Calu3 (cell line): ENCODE measurements at places on chromosomes 11 and 22. TPM values are rescaled to one million over a fixed set of nuclear protein-coding genes. Genes with fewer than 3 reads are reported as not detected.

Gene ZNHIT2
- total RNA-seq = 13.2 and 17.2 TPM in 2 replicates

Gene ASPHD2
- total RNA-seq = 0.40 and 0.71 TPM in 2 replicates

Gene MRGPRF
- total RNA-seq = 0.14 and 0.15 TPM in 2 replicates

Gene FAM180B
- total RNA-seq = not detected in 2 replicates

Gene OR5AN1
- total RNA-seq = not detected in 2 replicates

Gene TPST2
- 11.4 and 11.8 TPM in 2 replicates for total RNA-seq

Gene UPK3A
- total RNA-seq = not detected in 2 replicates

Gene CDC45
- total RNA-seq = 45.0 and 52.8 TPM in 2 replicates

Gene KRTAP5-2
- total RNA-seq = not detected in 2 replicates

DNA sequence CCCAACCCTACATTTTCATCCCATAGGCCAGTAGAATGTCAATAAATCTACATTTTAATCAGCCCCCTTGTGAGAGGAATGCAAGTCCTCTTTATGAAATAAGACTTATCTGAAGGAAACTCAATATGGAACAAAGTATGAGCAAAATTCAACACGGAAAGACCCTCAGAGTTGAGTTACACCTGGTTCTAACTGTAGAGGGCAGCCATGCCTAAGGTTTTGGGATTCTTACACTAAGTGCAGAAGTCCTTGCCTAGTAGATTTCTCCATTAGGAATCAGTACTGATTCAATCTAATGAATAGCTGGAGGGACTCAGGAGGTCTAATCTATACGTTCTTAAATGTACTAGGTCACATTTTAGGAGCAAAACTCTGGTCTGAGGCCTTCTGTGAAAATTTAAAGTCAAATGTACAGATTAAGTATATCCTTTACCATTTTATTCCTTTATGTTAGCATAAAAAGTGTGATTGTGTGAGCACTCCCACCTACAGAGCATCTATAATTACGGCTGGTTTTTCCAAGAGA, 904.5 kb downstream of the DLG2 start:
- DNase-seq = no peak

- no peak for DNase-seq
Observed at GRCh38 chr11:48011798-48012391, 31.5 kb downstream of the PTPRJ start.

DNA sequence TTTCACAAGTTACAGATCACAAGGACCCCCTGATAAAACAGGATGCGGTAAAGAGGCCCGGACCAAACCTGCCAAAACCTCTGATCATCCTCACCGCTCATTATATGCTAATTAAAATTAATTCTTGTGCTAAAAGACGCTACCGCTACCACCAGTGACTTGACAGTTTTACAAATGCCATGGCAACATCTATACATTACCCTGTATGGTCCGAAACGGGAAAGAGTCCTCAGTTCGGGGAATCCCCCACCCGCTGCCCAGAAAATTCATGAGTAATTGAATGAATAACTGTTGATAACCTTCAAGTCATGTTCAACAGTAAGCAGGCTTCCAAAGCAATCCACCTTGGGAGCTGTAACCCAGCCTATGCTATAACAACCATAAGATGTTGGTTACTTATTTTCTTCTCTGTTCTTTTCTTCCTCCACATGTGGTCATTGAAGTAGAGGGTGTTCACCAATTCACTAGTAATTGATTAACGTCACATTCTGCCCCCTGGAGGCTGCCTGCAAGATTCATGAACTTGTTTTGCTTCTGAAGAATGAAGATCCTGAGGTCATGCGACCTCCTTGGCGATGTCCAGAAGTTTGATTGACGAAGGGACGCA, 20.6 kb downstream of the APOBEC3H start:
- peak; percentile 81 for DNase-seq

DNA sequence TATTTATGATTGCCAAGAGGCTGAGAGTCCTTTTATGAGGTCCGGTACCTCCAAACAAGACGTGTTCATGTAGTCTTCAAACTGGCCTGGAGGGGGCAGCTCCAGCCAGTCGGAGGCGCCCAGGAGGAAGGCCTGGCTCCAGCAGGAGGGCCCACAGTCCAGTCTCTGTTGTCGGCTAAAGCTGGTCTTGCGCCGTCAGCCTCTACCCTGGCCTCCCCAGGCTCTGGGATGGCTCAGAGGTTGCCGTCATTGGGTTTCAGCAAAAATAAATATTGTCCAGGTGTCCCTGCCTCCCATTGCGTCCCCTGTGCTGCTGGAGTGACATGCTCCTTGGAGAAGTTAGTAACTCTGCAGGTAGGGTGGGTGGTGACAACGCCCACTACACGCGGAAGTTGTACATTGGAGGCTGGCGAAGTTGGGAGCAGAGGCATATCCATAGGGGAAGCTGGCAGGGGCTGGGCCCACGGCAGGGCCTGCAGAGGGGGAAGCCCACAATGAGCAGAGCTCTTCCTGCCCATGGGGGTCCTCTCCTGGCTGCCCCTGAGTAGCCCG, 1.0 kb upstream of the SLC25A1 start:
- DNase-seq = peak; percentile 82

GRCh38 chr11:47716692-47717091, 1.5 kb upstream of the AGBL2 start:
- no peak for DNase-seq

DNA sequence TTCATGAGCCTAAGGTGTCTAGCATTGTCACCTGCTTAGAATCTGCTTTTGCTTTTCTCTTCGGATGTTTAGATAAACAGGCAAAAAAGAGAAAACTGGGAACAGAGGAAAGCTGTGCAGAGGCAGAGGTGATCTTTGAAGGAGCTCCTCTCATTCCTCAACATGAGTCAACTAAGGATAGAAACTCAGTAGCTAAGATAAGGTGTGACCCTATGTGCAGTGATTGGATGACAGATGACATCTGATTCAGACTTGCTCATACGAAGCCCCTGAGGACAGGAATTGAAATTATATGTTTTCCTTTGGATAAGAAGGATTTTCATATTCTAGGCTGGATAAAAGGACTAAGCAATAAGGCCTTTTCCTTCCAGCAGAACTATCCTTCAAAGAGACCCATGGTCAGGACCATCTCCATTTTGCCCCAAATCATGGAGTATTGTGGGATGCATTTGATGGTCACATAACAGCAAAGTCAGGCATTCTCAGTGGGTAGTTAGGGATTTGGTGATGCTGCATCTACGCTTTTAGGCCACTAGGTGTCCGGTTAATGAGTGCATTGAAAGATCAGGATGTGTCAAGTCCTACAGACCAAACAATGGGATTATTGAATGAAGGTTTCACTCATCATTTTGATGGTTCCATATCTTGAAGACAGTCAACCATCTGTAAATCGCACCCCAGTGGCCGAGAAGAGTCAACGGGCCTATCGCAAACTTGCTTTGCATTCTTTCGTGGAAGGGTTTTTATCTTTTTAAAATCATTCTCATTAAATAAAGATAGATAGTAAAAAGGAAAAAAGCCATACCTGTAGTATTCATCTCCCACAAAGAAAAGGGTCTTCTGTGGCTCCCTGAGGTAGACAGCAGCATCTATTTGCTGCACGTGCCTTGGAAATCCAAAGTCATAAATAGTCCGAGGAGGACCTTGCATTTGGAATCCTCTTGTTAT, 32.2 kb downstream of the MMP20 start:
- no peak for DNase-seq

- peak; percentile 55 for DNase-seq
Observed at GRCh38 chr11:79092791-79093353, 348.0 kb downstream of the TENM4 start.

GRCh38 chr11:87022254-87022653, 15.5 kb upstream of the TMEM135 start:
- no peak for DNase-seq

DNA sequence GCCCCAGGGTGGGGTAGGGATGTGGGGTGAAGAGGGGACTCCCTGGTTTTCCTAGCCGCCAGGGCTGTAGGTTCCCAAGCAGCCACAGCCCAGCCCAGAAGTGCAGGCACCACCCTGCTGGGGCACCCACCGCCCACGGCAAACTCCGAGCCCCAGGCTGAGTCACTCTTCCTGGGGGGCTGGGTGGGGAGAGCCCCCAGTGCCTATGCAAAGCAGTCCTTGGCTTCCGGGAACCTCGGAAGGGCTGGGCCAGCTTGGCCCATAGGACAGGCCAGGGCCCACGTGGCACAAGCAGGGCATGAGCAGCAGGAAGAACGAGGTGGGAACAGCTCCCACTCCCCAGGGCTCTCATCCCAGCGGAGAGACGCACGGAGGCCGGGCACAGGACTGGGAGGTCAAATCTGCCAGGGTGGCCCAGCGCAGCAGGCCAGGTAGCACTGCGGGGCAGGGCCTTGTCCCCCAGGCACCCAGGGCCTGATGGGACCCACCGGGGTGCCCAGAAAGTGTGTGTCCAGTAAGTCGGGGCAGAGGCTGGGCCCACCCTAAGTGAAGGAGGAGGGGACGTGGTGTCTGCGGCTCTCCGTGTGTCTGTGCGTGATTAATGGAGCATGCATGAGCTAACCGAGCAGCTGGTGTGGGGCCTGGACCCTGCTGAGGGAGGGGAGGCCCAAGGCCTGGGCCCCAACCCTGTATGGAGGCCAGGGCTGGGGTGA, 4.6 kb upstream of the IL17REL start:
- peak; percentile 79 for DNase-seq

- no peak for DNase-seq
Observed at GRCh38 chr22:47594836-47595521, 832.5 kb downstream of the TBC1D22A start.

DNA sequence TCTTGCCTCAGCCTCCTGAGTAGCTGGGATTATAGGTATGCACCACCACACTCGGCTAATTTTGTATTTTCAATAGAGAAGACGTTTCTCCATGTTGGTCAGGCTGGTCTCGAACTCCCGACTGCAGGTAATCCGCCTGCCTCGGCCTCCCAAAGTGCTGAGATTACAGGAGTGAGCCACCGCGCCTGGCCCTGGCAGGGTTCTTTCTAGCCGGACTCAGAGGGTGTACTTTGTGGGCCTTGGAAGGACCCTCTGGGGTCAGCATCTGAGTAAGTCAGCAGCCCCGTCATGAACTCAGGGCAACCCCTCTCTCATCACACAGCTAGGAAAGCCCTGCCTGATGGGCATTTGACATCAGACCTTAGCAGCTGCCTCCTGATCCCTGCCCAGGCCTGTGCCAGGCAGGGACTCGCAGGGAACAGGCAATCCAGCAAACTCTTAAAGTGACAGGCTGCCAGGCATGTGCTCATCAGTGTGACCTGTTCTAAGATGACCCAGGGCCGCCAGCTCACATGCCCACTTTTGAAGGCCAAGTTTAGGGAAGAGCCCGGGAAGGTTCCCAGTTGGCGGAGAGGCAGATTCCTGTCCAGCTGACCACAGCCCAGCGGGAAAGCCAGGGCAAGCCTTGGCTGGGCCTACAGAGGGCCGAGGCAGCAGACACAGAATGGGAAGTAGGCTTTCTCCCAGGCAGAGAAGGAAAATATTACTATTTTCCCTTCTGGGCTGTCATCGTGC, 92.9 kb downstream of the MORC2 start:
- DNase-seq = no peak

DNA sequence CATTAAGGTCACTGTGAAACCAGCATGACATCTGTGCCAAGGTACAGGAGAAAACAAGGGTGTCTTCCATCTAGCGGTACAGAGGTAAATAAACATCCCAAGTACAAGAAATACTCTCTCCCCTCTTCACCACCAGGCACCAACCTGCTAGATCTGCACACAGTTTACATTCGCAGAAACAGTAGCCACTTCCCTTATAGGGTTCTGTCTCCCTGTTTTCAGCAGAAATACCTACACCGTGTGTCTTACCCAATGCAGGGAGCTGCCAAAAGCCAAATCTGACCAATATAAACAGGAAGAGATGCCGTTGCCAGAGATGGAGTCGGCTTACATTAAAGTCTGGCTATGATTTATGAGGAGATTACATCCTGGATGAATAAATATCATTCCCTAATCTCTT, 1.2 kb downstream of the SCN4B start:
- no peak for DNase-seq

DNA sequence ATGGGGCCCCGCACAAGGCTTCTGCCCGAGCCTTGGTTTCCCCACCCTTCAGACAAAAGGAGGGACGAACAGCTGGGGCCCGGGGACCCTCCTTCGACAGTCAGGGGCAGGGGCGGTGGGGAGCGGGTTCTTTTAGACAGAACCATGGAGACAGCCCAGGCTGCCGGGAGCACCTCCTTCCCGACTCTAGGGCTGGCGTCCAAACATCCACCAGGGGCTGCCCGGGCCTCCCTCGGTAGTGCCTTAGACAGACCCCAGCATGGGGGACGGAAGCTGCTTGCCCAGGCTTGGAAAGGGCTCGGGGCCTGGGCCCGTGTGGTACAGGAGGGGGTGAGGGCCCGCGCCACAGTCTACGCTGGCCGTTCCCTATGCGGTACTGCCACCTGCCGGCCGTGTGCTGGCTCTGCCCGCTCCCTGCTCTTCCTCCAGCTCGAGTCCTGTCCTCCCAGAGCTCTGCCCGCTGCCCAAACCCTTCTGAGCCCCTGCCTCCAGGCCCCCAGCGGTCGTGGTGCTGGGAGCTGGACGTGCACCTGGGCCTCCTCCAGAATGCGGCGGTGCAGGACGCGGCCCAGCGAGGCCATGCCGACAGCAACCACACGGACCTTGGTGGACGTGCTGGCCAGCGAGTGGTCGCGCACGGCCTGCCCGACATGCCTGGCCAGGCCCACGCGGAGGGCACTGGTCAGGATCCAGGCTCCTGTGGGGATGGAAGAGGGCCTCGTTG, 20.1 kb downstream of the TSSC4 start:
- peak; percentile 84 for DNase-seq

DNA sequence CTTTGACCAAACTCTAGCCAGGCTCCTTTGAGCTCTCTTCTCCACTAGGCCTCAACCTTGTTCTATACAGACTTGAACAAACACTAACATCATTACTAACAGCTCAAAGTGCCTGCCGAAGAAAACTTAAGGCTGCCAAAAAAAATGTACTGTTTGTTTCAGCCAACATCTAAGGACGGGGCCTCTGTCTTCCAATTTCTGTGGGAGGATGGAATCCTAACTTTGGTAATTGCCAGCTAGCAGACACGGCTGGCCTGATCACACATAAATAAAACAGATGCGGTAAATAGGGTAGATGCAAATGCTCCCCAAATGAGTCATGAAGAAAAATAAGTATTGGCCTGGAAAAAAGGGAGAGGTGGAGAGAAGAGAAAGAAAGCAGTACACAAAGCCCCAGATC, 394.3 kb downstream of the TMEM135 start:
- no peak for DNase-seq

GRCh38 chr11:61488651-61489291, 19.8 kb upstream of the LRRC10B start:
- DNase-seq = peak; percentile 27

DNA sequence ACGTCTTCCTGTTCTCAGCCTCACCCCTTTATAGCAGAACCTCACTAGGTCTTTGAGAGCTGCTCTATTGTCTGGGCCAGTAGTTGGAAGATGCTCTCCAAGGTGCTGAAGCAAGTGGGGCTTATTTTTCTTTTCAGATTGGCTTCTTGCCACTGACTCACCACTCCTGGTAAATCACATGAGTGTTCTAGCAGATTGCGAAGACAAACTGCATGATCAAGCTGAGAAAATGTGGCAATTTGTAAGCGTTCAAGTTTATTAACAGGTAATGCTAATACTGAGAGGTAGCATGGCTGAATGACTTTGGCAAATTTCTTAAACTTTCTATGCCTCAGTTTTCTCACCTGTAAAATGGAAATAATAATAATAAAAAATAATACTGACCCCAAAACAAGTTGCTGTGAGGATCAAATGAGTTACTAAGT, 59.2 kb downstream of the CACNG2 start:
- peak; percentile 68 for DNase-seq
